ENCODE measurements at places on chromosomes 11 and 22.
A peak's percentile ranks its signal among the peaks of the same experiment; 100 is the strongest.

GRCh38 chr11:126510621-126511370 is 155.3 kb downstream of the ST3GAL4 start:
- no peak for DNase-seq

GRCh38 chr22:40178417-40179409 is 988 bp downstream of the TNRC6B start:
- DNase-seq: no peak

GRCh38 chr11:119637481-119637880 is 91.5 kb downstream of the NECTIN1 start:
- DNase-seq: no peak

GRCh38 chr22:35448523-35448922 is 48.6 kb downstream of the MCM5 start:
- DNase-seq: no peak

GRCh38 chr22:44380756-44381486 is 68.2 kb upstream of the SHISAL1 start:
- no peak for DNase-seq

GRCh38 chr11:8698917-8699441 is 16.4 kb downstream of the RPL27A start:
- DNase-seq: no peak

GRCh38 chr22:42156121-42156520 is 25.5 kb upstream of the CYP2D6 start:
- no peak for DNase-seq

GRCh38 chr22:50415426-50415825 is 59.4 kb downstream of the SBF1 start:
- DNase-seq: no peak

- DNase-seq: no peak
Measured at GRCh38 chr11:99268886-99269285, 248.1 kb downstream of the CNTN5 start.

DNA sequence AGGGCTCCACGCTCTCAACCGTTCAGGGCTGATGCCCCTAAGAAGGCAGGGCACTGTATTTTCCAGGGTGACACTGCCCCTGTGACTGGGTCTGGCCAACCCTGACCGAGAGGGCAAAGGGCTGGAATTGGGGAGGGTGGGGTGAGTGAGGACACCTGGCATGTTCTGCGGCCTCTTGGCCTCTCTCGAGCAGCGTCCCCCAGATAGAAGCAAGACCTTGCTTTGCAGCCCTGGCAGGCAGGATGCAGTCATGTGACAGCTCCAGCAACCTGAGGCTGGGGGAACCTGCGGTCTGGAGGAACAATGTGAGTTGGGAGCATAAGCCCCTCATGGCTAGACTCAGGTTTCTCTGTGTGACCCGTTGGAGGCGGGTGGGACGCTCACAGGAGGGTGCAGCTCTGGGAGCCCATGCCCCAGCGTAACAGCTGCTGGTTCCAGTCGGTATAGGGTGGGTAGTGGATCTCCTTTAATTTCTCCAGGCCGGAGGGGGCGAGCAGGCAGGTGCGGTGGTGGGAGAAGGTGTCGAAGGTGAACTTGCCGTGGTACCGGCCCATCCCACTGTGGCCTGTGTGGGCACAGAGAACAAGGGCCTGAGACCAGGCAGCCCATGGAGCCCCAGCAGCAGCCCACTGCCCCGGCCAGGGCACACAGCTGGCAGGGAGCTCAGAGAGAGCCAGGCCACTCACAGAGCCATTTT is 11.4 kb downstream of the ALDH3B2 start:
- DNase-seq: no peak

GRCh38 chr11:68372625-68373024 is 60.2 kb downstream of the LRP5 start:
- DNase-seq: no peak

DNA sequence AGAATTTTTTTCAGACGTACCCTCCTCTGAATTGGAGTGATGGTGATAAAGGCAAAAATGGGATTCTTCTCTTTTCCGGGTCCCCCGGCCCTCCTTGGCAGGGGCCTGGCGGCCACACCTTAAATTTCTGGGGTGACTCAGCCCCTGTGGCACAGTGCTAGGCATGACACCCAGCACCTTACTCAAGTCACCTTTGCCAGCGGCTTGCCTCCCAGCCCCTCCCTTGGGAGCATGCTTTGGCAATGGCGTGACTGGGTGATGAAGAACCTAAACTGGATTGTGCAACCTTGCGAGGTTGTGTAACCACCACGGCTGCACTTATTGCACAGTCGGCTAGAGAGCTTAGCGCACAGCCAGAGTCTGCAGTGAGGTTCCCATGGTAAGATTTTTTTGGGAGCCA is 16.2 kb upstream of the LDLRAD3 start:
- DNase-seq: peak; percentile 3

DNA sequence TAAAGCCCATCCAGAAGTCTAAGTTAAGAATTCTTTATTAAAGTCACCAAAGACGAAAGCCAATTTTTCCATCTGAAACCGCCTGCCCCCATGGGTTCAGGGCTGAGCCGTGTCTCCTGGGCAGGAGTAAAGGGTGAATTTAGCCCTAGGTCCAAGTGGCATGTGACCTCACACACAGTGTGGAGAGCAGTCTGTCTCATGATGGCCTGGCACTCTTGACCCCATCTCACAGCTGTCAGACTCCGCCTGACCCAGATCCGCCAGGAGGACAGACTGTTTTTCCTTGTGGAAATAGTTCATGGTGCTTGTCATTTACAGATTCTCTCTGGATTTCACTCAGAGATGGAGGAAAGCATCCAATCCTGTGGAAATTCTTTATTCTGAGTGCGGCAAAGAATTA is 109.7 kb downstream of the GALNT18 start:
- no peak for DNase-seq

- no peak for DNase-seq
Measured at GRCh38 chr11:56764976-56765375, 16.5 kb upstream of the OR9G4 start.

DNA sequence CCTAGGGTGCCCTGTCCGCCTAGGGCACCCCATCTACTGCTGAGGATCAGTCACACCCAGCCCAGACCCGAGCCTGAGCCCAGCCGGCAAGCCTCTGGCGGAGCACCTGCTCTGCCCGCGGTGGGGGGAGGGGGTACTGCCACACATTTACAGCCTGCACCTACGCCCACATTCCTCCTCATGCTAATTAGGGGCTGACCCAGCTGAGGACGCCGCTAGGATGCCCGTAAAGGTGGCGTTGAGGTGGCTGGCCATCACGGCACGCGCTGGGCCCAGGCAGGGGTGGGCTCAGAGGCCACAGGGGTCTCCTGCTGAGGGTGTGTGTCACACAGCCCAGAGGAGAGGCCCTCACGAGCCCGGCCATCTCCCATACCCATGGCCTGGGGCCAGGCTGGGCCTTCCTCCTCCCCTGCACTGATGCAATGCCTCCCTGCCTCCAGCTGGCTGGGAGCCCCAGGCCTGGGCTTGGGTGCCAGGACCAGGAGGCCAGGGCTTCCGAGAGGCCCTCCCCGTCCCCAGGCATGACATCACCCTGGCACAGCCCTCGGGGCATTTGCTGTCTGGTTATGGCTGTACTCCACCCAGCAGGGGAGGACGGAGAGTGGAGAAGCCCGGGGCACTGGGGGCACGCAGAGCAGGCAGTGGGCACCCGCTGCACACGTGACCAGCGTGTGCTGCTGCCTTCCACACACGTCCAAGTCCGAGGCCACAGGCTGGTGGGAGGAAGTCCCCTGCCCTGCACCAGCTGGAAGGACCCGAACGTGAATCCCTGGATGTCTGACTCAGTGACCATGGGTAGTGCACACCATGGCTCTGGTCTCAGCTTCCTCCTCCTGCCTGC is 12.7 kb downstream of the DUSP8 start:
- no peak for DNase-seq

- DNase-seq: no peak
Measured at GRCh38 chr11:61978703-61979661, 11.5 kb upstream of the FTH1 start.

DNA sequence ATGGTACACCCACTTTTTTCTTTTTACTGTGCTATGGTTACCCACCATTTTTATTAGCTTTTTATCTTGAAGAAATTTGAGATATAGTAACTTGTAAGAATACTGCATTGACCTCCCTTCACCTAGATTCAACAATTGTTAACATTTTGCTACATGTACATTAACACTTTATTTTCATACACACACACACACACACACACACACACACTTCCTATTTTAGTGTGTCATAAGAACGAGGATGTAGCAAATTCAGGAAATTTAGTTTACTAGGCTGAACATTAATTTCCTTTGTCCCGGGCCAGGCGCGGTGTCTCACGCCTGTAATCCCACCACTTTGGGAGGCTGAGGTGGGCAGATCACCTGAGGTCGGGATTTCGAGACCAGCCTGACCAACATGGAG is 1.1 kb upstream of the ATP6V1E1 start:
- no peak for DNase-seq

DNA sequence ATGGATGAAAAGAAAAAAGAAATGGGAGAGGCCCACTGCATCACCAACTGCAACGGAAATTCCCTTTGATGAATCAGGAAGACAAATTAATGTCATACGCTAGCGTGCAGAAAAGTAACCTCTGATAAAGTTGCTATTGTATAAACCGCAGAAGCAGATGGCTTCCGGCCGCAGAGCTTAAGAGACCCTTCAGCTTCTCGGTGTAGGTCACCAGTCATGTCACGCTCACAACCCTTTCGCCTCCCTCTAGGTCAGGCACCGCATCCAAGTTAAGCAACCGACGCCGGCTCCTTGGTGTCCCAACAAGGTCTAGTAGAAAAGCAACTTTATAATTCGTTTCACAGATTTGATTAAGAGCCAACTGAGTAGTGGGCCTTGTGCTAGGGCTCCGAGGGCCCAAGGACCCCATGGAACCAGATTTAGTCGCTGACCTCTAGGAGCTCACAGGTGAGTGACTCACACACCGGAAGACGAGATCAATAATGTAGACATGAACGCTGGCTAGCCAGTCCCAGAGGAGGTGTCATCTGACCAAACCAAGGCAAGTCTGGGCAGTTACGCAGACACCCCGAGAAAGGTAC is 1.2 kb upstream of the ZFP91 start:
- peak; percentile 75 for DNase-seq

- no peak for DNase-seq
Measured at GRCh38 chr11:45922425-45923082, at the start of gene LARGE2. Gene LARGE2 (plus strand): TSS chr11:45922656. CDS start chr11:45922883, 227 bp downstream.

- no peak for DNase-seq
Measured at GRCh38 chr11:3216027-3216525, 2.5 kb downstream of the MRGPRG start.

- no peak for DNase-seq
Measured at GRCh38 chr22:23847991-23848864, 9.4 kb upstream of the DERL3 start.

GRCh38 chr22:25196326-25196725 is 3.3 kb upstream of the CRYBB3 start:
- DNase-seq: no peak

DNA sequence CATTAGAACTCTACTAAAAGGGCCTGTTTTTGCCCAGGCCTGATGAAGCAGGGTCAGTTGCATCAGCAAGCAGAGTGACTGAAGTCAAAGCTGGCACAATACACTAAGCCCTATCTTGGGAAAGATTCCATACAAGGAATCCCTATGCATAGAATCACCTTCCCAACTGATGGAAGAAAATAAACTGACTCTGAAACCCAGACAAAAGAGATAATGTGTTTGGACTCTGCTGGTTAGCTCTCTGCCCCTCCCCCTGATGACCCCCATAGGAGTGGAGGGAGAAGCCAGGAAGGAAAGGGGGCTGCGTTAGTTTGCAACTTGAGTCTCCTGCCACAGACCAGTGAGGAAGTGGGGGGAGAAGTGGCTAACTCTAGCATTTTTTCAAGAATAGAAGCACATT is 32.9 kb downstream of the GALNT18 start:
- no peak for DNase-seq

DNA sequence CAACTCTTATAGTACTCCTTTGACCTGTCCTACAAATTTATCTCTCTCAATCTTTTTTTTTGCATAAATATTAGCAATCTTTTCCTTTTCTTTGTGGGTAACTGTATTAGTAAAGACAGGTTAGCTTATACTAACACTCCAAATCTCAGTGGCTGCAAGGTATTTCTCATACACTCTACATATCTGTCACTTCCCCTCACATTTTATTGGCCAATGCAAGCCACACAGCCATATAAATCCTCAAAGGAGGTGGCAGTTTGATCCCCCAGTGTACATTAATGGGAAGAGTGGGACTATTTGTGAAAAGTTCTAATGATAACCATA is 42.6 kb upstream of the EED start:
- DNase-seq: no peak

- no peak for DNase-seq
Measured at GRCh38 chr22:38352436-38352835, 35.2 kb upstream of the CSNK1E start.

- DNase-seq: no peak
Measured at GRCh38 chr22:31103111-31103510, 4.3 kb downstream of the SELENOM start.

- no peak for DNase-seq
Measured at GRCh38 chr11:114284021-114284420, 12.2 kb upstream of the NNMT start.

DNA sequence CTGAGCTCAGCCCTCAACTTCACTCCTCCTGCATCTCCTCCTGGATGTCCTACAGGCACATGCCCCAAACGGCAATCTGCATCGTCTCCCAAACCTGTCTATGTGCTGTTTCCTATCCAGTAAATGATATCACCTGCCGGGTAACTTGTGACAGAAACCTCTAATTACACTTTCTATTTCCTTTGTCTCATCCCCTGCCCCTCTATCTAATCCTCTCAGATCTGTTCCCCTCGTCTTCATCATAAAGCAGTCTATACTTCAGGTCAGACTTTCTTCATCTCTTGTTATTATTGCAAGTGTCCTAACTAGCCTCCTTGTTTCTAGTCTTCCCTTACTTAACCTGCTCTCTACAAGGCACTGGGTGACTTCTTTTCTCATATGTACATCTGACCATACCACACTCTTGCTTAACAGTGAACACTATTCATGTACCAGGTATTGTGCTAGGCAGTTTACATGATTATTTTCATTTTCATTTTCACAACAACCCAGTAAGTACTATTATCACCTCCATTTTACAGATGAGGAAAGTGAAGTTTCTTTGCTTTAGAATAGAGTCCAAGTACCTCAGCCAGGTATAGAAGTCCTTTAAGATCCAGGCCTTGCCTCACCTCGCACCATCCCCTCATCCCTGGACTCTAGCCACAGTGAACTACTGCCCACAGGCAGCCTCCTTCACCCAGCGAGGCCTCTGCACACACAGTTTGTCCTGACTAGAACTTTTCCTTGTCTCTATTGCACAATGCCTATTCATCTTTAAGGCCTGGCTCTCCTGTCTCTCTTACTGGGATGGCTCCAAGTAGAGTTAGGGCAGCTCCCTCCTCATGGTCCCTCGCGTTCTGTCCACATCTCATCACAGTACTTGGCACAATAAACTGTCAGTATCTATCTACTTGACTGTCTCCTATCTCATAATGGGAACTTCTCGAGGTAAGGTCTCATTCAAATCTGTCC is 22.1 kb upstream of the UCP3 start:
- DNase-seq: no peak

DNA sequence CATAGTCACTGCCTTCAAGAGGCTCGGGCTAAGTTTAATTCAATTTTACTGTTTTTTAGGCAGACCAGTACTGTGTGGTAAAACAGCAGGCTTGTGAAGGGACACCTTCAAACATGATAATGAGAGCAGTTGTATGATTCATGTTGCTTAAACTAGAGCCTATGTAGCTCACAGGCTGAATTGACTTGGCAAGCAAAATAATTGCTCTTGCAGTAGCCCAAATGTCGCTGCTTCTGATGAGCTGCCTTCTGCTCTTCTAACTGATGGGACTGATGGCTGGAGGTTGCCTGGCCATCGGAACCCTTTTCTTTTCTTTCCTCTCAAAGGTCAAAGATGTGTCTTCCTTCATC is 137.6 kb downstream of the MAML2 start:
- DNase-seq: no peak
